Activated T-helper 17 cell treated with anti-CD3 and anti-CD28 coated beads, Interleukin-2, amount 50 U/mL, for 72 hours (primary cell): ENCODE measurements at places on chromosomes 13 and 19.

DNA sequence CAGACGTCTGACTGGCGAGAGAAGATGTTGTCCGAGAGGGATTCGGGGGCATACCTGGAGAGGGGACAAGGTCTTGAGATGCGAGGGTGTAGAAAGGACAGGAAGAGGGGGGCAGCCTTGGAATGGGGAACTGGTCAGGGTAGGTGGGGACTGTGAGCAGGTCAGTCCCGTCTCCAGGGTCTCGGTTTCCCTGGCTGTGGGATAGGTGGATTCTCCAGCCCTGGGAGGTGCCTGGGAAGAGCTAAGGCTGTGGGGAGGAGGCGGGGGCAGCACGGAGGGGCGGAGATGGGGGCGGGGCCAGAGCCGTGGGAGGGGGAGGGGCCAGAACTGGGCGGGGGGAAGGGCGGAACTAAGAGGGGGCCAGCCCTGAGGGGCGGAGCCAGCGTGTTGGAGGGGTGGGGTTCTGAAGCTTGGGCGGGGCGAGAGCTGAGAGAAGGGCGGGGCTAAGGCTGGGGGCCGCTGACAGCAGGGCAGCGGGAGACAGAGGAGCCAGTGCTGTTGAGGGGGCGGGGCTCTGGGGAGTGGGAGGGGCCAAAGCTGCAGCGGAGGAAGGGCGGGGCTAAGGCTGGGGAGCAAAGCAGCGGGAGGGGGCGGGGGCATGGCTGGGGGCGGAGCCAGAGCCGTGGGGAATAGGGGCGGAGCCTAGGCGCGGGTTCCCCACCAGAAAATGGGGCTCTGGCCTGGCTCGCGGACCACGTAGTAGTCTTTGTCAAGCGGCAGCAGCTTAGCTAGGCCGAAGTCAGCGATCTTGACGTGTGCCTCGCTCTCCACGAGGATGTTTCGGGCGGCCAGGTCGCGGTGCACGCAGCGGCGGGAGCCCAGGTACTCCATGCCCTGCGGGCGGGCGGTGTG, 9.5 kb upstream of the INSL3 start:
- peak; percentile 71 for ATAC-seq

- ATAC-seq = peak; percentile 98
Measured at GRCh38 chr13:31951215-31951678, 80.3 kb upstream of the FRY start.

GRCh38 chr13:49827336-49827735, 34.9 kb upstream of the KPNA3 start:
- no peak for ATAC-seq

DNA sequence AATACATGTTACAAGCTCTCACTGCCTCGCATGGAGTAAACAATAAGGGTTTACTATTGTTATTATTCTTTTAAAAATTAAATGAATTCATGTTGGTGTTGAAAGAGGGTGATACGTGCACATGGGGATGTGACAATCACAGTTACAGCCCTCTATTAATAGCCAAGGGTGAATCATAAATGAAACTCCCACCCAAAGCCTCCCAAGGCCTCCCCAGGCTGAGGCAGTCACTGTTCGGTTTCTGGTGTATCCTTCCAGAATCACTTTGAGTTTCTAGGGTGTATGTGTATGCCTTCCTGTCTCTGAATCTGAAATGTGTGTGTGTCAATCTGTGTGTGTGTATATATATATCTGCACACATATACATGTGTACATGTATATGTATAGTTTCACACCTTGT, 73.4 kb downstream of the AKAP11 start:
- ATAC-seq = peak; percentile 22

DNA sequence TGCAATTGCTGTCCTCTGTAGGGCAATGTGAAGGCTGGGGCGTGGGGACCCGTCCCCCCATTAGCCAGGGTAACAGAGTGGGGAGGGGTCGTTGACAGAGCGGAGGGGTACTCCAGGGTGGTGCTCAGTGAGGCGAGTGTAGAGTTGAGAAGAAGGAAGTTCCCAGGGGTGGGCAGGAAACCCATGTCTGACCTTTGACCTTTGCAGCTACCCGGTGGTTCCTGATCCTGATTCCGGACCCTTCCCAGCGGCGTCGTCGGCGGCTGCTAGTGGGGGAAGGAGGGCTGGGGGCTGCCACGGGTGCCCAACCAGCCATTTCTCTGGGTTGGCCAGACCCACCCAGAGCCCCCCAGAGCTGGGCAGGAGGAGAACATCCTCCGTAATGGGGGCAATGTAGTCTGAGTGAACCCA, 2.1 kb upstream of the PLVAP start:
- ATAC-seq = no peak

- ATAC-seq = peak; percentile 81
Measured at GRCh38 chr19:35509861-35510625, 3.4 kb downstream of the DMKN start.

GRCh38 chr19:51020988-51021651, 1.6 kb upstream of the KLK10 start:
- ATAC-seq = peak; percentile 28

- ATAC-seq = no peak
Measured at GRCh38 chr13:87666831-87667230, 4.3 kb upstream of the SLITRK5 start.

- ATAC-seq = no peak
Measured at GRCh38 chr19:18291019-18291524, 9.7 kb upstream of the JUND start.

DNA sequence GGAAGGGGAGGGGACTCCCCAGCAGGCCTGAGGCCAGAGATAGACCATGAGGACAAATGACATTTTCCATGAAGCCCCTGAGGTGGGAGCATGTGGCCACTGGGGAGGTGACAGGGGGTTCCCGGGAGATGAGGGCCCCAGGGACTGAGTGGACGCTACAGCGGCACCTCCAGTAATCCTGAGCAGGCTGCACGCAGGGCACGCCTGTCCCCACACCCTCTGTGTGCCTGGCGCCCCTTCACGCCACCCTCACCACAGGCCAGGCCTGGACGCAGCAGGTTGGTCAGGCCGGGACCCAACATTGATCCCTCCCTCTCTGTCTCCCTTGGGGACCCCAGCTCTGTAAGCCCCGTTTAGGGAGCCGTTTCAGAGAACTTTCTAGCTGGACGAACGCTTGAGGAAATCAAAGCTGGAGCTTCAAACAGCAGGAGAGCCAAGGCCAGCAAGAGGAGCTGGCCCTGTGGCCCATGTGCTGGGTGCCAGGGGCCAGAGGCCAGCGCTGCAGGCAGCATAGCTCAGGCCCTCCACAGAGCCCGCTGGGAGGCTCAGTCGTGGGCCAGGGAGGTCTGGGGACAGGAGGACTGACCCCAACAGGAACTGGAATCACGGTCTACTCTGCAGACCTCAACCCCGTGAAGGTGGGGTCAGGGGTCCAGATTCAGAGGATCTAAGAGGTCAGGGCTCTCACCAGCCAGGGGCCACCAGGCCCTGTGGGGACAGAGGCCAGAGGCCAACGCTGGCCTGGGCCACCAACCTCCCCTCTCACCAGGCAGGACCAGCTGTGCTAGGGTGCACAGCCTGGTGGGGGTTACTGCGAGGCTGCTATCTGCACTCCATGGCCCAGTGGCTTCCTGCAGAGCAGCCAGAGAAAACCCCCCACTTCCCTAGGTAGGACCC, 14.6 kb downstream of the LSM4 start:
- ATAC-seq = no peak

DNA sequence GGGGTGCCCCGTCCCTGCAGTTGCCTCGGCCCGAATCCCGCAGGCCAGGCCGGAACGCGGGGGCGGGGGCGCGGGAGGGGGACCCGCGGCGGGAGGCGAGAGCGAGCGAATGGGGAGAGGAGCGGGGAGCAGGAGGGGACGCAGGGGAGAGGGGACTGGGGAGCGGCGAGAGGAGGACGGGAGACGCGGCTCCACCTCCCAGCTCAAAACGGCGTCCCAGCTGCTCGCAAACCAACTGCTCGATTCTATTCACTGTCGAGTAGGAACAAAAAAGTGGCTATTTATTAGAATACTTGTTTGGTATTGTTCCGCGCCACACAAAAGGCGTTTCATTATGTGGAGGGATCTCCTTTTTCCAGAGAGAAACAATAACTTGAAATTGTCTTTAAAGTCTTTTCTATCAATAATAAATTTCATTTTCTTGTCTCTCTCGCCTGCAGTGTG, 10.6 kb upstream of the SOX1 start:
- ATAC-seq = no peak

- no peak for ATAC-seq
Measured at GRCh38 chr13:47859165-47859564, 141.9 kb downstream of the SUCLA2 start.

DNA sequence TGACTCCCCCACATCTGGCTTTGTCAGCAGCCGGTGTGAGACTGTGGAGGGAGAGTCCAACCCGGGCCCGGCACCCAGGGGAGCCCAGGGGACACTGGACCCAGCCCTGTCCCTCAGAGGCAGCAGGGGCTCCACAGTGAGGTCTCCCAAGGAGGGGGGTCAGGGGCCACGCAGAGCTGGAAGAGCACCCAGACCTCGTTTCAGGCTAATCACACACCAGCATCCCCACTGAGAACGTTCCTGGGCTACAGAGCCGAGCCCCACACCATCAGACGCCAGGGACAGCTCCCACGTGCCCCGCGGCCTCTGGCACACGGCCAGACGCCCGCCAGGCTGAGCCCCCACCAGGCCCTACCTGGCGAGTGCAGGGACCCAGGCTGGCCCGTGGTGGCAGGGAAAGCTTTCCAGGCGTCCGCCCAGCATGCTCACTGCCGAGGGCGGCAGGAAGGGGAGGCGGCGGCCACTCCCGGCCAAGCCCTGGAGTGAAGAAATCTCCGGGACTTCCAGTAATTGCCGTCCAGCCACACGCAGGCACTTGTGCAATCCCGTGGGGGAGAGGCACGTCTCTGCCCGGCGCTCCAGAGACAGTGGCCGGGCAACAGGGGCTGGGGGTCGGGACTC, 19.2 kb downstream of the SBNO2 start:
- no peak for ATAC-seq

- ATAC-seq = no peak
Measured at GRCh38 chr19:17351815-17352435, 14.6 kb downstream of the GTPBP3 start.

DNA sequence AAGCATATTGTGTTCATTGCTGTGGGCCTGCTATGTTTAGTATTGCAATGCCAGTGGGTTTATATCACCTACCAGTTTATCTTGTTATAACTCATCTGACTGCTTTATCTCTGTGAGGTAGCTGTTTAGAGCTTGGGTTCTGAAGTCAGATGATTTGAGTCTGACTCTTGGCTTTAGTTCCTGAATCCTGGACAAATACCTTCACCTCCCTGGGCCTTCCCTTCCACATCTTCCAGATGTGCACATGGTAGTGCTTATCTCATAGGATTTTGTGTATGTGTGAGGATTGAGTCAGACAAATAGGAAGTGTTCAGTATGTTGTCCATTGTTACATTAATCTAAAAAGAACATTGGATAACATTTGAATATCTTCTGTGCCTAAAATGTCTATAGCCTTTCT, 63.5 kb upstream of the ANKRD10 start:
- peak; percentile 32 for ATAC-seq

DNA sequence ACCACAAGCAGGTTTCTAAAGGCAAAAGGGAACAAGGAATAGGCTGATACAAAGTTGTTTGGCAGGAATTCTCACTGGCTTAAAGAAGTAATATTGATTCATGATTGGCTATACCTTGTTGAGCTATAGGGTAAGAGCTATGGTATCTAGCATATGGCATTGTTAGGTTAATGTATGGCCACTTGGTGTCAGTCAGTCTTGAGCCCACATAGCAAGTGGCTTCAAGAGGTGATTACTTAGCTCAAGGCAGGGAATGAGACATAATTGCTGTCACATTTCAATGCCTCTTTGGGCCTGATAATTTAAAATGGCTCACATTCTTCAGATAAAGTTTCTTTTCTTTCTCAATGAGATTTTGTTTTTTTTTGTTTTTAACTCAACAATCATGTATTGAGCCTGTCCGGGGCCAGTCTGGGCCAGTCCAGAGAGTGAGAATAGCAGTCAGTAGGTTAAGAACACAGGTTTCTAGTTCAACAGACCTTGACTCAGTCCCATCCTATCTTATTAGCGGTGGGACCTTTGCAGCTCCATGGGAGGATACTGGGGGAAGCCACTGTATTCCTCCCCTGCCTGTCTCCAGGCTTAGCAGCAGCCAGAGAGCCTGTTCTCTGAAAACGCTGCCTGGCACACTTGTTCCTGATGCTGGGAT, 45.8 kb upstream of the RCBTB2 start:
- no peak for ATAC-seq

DNA sequence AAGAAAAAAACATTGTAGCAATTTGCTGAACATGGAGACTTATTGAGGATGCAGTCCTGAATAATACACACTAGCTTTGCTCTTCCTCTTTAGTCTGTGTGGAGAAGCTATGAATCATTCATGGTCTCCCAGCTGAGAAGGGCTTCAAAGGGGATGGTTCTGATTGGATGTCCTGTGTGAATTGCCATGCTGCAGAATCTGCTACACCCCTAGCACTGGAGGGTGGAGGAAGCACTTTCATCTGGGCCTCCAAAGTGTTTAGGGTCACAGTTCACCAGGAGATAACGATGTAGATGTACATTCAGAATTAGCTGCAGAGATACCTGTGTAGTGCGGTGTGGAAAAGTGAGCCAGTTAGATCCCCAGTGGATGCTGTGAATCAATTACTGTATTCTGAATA, 321.1 kb upstream of the EDNRB start:
- ATAC-seq = no peak

DNA sequence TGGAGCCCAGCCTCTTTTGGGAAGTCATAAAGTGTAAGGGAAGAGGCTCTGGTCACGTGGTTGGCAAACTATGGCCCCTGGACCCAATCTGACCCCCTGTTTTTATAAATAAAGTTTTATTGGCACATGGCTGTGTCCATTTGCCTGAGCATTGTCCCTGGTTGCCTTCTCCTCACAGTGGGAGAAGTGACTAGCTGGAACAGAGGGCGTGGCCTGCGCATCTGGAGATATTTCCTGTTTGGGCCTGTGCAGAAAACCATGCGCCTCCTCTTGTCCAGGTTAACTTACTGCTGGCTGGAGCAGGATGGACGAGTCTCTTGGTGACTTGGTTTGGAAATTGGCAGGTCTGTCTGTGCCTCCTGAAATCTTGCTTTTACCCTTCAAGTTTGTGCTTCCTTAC, 48.3 kb downstream of the KDM4B start:
- no peak for ATAC-seq

DNA sequence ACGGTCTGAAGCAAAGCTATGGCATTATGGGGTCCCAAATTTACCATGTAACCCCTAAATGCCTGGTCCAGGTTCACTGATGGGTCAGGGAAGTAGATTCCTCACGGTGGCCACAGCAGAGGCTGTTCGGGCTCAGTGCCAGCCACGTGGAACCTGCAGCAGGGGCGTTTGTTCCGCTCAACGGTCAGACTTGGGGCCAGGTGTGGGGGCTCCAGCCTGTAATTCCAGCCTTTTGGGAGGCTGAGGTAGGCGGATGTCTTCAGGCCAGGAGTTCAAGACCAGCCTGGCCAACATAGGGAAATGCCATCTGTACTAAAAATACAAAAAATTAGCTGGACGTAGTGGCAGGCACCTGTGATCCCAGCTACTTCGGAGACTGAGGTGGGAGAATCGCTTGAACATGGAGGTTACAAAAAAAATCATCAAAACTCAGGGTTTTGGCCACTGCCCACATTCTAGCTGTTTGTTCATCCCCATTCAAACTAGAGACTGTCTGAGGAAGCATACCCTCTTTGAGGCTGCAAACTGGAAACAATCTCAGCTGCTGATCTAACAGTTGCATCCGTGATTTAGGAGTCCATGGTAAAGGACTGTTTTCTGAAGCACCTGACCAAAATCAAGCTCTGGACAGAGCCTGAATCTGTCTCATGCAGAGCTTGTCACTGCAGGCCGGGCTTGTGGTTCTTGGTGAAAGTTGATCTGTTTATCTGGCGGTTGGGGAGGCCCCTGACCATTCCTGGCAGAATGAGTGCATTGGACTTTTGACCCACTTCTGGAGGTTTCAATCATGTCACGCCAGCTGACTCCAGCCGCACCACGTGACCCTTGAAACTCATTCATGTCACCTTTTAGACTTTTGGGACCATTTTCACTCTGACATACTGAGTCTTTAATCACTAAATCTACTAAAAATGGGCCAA, 30.2 kb upstream of the ZNF331 start:
- ATAC-seq = no peak
